ENCODE measurements at places on chromosomes 6 and 20. TPM values are rescaled to one million over a fixed set of nuclear protein-coding genes. Genes with fewer than 3 reads are reported as not detected.

- H3K27me3 ChIP-seq: no peaks in the 10 kb centered on the region
- no peak overlapping the region for H3K4me3 ChIP-seq
- no peaks in the 10 kb centered on the region for H3K4me1 ChIP-seq
- DNase-seq: no peak
- no peak overlapping the region for H3K27ac ChIP-seq
- H3K36me3 ChIP-seq: peaks cover 10% of the 10 kb centered on the region
Measured at GRCh38 chr6:69693762-69694161, 103.0 kb downstream of the LMBRD1 start.

GRCh38 chr6:11432713-11433450 lies 104.7 kb upstream of the TMEM170B start:
- DNase-seq: no peak
- peaks cover 16% of the 10 kb centered on the region for H3K4me1 ChIP-seq
- no peaks in the 10 kb centered on the region for H3K36me3 ChIP-seq
- no peaks in the 10 kb centered on the region for H3K27me3 ChIP-seq
- no peak overlapping the region for H3K27ac ChIP-seq
- no peak overlapping the region for H3K4me3 ChIP-seq

The TSHZ2 gene
- total RNA-seq: 2.4 TPM

DNA sequence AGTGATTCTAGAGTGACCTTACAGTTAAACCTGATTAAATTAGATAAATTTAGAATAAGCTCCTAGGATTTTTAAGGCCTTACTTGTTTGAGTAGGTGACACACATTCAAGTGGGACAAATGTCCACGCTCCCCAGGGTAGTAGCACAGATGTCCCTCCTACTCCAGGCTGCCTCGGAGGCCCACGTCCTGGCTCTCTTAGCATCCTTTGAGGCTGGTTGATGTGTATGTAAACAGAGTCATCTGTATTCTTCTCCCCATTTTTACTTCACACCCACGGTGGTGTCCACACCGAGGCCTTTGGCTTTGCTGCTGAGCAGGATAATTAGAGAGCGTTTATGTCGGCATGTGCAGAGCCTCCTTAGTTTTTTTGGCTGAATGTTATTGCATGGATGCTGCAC lies 15.8 kb downstream of the ENTPD6 start:
- H3K27me3 ChIP-seq: no peaks in the 10 kb centered on the region
- peaks cover 76% of the 10 kb centered on the region for H3K36me3 ChIP-seq
- H3K27ac ChIP-seq: no peak overlapping the region
- no peak overlapping the region for H3K4me3 ChIP-seq

DNA sequence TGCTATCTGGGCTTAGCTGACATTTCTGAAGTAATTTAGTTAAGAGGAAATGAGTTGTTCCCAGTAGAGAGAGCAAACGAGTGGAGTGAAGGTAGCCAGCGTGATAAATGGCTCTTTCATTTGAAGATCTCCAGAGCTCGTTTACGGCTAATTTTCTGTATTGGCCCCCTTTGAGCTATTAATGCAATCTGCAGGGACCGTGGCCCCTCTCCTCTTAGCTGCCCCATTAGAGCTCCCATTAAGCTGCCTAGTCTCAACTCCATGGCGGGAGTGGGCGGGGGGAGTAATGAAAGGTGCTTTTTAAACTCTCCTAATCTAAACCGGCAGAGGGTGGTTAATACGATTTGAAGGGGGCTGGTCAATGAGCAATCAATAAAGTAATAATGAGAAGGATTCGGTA lies 12.5 kb downstream of the TFAP2B start:
- H3K27me3 ChIP-seq: peaks cover 9% of the 10 kb centered on the region
- no peak for DNase-seq
- H3K27ac ChIP-seq: no peak overlapping the region

The SLC17A2 gene
- total RNA-seq: 0.05 TPM

- no peak overlapping the region for H3K27ac ChIP-seq
- H3K27me3 ChIP-seq: no peaks in the 10 kb centered on the region
- H3K36me3 ChIP-seq: no peaks in the 10 kb centered on the region
- no peak for DNase-seq
- no peaks in the 10 kb centered on the region for H3K4me1 ChIP-seq
- no peak overlapping the region for H3K4me3 ChIP-seq
Measured at GRCh38 chr6:117829594-117830319, 77.3 kb upstream of the SLC35F1 start.

GRCh38 chr6:38775870-38776269 lies 60.8 kb downstream of the DNAH8 start:
- no peak for DNase-seq
- H3K27ac ChIP-seq: no peak overlapping the region
- H3K4me1 ChIP-seq: no peaks in the 10 kb centered on the region
- no peaks in the 10 kb centered on the region for H3K36me3 ChIP-seq
- no peak overlapping the region for H3K4me3 ChIP-seq
- H3K27me3 ChIP-seq: no peaks in the 10 kb centered on the region

The WRNIP1 gene
- 48.3 TPM for total RNA-seq

The TP53INP2 gene
- total RNA-seq: 0.33 TPM

The VGLL2 gene
- total RNA-seq: not detected

DNA sequence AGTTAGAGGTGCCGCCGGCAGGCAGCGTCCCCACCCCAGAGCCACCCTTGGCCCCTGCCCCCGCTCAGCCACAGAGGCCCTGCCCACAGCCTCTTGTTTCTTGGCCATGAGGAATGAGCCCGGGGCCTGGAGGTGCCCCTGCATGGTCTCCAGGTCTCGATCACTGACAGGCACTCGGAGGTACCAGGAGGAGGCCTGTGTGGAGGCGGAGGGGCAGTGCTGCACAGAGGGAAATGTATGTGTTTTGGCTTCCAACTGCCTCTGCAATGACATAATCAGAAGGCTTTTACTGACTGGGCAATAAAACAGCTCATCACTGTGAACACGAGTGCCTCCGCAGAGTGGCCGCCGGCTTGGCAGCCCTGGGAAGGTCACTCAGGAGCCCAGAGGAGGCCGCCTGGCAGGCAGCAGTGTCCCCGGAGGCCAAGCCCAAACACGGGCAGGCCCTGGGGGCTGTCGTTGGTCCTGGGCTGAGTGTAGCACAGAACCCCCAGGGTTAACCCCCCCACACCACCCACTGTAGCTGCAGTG lies 61.1 kb upstream of the GATA5 start:
- H3K36me3 ChIP-seq: no peaks in the 10 kb centered on the region
- H3K27me3 ChIP-seq: no peaks in the 10 kb centered on the region
- no peak overlapping the region for H3K27ac ChIP-seq
- no peak for DNase-seq
- no peak overlapping the region for H3K4me3 ChIP-seq
- no peaks in the 10 kb centered on the region for H3K4me1 ChIP-seq

The HRH3 gene
- total RNA-seq: not detected

- no peaks in the 10 kb centered on the region for H3K36me3 ChIP-seq
- H3K4me3 ChIP-seq: no peak overlapping the region
- H3K27ac ChIP-seq: no peak overlapping the region
- H3K4me1 ChIP-seq: no peaks in the 10 kb centered on the region
- DNase-seq: no peak
Measured at GRCh38 chr6:113447088-113447831, 409.9 kb upstream of the MARCKS start.

GRCh38 chr20:5149892-5150225 lies 23.1 kb downstream of the CDS2 start:
- H3K4me1 ChIP-seq: no peaks in the 10 kb centered on the region
- H3K4me3 ChIP-seq: no peak overlapping the region
- H3K27ac ChIP-seq: no peak overlapping the region

Data from thymus (tissue), 14 donors.